Muscle of arm (tissue), 14 donors: ENCODE measurements at places on chromosomes 6 and 20. TPM values are rescaled to one million over a fixed set of nuclear protein-coding genes. Genes with fewer than 3 reads are reported as not detected.

Gene PTCHD4
- polyA plus RNA-seq: not detected

- no peak for DNase-seq
These were observed 215.2 kb downstream of the TMEM242 start for GRCh38 chr6:157107915-157108651.

GRCh38 chr20:8361006-8361652 is 229.1 kb downstream of the PLCB1 start:
- DNase-seq: no peak

Gene RSPO4
- 0.27 TPM for polyA plus RNA-seq

- no peak for DNase-seq
These were observed 666.0 kb downstream of the PHF3 start for GRCh38 chr6:64301307-64302236.

Gene BPHL
- 30.1 TPM for polyA plus RNA-seq

GRCh38 chr6:79895382-79896074 is 51.8 kb downstream of the ELOVL4 start:
- no peak for DNase-seq

Gene ATF6B
- 41.4 TPM for polyA plus RNA-seq

- no peak for DNase-seq
These were observed 28.6 kb downstream of the PMEPA1 start for GRCh38 chr20:57680934-57681914.

GRCh38 chr6:125310994-125311649 is 9.4 kb upstream of the HDDC2 start:
- peak; percentile 63 for DNase-seq

DNA sequence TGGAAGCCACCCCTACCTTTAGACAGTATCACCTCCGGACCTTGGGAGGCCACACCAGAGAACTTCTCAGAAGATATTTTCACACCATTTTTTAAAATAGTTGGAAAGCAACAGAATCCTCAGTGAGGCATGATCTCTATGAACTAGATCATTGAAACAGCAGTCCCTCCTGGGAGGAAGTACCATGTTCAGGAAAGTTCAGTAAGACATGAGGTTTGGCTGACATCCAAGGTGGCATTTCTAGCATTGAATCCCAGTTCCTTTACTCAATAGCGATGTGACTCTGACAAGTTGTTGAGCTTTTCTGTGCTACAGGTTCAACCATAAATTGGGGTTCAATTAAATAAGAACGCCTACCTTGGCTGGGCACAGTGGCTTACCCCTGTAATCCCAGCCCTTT is 169.0 kb downstream of the TBC1D7 start:
- no peak for DNase-seq

DNA sequence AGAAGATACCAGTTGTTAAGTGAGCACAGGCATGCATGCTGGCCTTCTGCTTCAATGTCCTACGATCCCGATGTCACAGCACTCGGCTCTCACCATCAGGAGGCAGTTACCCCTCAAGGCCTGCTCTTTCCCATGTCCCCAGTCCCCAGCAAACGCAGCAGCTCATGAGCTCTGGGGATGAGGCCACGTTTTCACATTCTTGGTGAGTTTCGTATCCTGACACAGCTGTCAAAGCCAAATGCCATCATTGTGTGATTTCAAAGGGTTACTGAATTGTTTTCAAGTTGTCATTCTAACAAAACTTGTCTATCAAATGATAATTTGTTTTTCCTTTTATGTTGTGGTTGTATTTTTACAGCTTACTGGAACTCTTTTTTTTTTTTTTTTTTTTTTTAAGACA is 226.9 kb upstream of the KCNG1 start:
- no peak for DNase-seq

Gene KIF25
- polyA plus RNA-seq: 0.27 TPM

GRCh38 chr6:5667737-5668136 is 339.0 kb downstream of the NRN1 start:
- DNase-seq: no peak

- DNase-seq: no peak
These were observed 89.0 kb upstream of the CEP85L start for GRCh38 chr6:118740372-118740771.

- no peak for DNase-seq
These were observed 43.9 kb downstream of the IL20RA start for GRCh38 chr6:137000825-137001224.

Gene C20orf144
- 0.22 TPM for polyA plus RNA-seq

Gene SEMG2
- not detected for polyA plus RNA-seq

Gene FAM217A
- 1.4 TPM for polyA plus RNA-seq

- no peak for DNase-seq
These were observed 155.1 kb downstream of the CDC5L start for GRCh38 chr6:44542401-44543116.

DNA sequence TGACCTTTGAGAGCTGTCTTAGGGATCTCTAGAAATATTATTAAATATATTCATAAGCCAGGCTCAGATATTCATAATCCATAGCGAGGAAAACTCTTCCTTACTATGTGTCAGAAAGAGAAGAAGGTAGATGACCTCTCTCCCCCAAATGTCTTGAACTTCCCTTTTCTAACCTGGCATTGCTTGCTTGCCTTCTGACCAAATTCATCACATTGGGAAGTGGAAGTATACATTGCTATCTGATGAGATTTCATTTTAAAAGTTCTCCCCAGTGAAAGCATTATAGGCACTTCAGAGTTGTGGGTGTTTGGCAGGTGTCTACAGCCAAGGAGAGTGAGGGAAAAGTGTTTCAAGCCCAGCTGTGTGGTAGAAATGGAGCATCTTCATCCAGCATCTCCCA is 197.3 kb downstream of the ZFAND3 start:
- no peak for DNase-seq

DNA sequence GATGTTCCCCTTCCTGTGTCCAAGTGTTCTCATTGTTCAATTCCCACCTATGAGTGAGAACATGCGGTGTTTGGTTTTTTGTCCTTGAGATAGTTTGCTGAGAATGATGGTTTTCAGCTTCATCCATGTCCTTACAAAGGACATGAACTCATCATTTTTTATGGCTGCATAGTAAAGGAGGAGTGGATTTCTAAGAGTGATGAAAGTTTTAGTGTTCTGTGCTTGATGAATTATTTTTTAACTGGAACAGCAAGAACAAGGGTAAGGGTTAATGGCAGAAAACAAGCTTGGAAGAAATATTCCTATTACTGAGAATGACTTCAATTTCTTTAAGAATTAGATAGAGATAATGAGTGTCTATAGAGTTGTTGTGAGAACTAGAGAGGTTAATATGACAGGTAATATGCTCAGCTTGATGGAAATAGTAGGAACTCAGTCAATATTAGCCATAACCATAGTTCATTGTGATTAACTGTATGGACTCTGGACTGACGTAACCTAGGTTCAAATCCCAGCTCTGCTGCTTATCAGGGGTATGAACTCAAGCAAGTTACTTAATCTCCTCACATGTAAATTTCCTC is 190.0 kb downstream of the RPS12 start:
- no peak for DNase-seq

Gene COL10A1
- 0.36 TPM for polyA plus RNA-seq

Gene HCRTR2
- not detected for polyA plus RNA-seq

Gene AGPAT4
- polyA plus RNA-seq: 9.9 TPM

DNA sequence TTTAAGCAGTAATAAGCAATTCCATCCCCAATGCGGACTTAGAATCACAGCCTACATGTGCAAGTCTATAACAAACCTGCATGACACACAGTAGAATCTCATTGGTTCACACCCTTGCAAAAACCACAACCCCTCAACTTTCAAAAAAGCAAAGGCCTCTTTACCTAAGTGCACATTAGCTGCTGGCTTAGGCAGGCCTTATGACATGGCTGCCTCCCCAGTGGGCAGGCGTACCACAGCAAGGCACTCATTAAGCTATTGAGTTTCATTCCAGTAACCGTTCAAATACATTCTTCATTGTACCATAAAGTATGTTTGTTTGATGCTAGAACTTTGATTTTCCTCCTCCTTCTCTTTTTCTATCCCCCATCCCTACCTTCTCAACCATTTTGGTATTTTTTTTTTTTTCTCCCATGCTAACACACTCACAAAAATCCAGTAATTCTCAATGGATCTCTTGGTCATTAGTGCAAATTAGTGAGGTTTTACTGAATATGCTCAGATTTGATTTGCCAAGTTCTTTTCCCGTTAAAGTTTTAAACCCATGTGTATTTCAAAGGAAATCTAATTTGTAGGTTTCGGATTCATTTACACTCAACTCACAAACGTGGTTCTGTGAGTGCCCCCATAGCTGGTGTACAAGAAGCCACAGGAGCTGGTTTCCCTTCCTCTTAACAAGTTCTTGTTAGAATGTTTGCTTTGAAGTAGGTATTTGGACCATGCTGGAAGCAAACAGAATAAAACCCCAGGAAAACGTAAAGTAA is 460.4 kb upstream of the RUNX2 start:
- no peak for DNase-seq

GRCh38 chr6:151869787-151870186 is 62.3 kb downstream of the ESR1 start:
- DNase-seq: peak; percentile 2

DNA sequence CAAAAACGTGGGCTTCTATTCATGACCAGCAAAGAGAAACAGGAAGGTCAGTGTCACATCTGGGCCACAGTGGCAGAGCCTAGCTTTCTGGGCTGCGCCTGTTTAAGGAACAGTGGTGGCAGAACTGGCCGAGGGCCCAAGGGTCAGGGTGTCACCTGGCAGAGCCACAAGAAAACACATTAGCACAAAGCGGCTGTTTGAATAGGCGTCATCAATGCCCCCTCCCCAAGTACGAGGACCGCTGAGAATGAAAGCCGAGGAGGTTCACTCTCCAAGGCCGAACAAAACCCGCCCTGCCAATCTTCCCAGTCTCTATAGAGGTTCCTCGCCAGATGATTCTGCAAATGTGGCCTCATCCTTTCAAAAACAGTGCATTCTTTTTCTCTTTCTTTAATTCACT is 125.2 kb upstream of the TRAF3IP2 start:
- no peak for DNase-seq

DNA sequence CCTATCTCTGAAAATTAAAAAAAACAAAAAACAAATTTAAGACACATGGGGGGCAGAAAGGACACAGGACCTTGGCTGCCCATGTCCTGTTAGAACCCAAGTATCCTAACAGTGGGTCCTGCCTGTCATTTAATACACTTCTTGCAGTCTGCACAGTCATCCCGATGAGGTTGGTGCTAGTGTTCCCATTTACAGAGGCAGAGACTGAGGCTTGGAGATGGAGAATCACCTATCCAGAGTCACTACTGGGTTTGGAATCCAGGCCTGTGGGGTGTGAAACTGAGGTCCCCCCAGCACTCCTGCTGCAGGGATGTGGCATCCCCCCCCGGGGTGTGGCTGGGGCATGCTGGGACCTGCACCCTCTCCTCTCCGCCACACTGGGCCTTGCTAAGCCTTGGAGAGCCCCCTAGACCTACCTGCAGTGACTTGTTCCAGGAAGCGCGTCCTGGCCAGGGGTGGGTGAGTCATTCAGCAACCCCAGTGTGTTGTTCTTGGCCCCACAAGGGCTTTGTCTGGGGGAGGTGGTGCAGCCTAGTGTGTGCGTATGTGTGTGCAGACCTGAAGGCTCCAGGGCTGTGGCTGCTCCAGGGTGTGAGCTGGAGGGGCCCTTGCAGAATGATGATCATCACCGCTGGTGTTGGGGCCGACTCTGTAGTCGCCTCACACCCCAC is 49.7 kb downstream of the BCAS4 start:
- no peak for DNase-seq

DNA sequence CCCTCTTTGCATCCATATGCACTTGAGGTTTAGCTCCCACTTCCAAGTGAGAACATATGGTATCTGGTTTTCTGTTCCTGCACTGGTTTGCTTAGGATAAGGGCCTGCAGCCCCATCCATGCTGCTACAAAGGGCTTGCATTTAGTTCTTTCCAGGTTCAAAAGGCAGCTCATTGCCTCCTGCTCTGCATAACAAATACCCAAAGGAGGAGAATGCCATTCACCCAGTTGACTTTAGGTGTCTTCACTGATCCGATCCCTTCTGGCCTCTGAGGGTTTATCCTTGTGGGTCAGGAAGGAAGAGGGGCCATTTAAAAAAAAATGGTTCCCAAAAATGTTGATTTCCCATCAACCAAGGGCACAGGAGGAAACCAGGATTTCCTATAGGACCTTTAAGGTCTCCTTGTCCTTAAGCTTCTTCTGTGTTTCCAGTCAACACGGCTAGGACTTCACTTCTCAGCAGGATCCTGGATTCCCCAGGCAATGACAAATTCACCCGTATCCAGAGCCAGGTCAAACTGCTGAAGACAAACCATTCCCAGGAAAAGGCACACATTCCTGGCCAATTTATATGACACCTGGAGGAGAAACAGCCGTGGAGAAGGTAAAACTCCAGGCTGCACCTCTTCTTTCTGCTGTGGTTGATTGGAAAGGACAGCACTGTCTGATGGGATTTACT is 447.7 kb upstream of the CDH4 start:
- no peak for DNase-seq

- no peak for DNase-seq
These were observed 19.6 kb upstream of the CCR6 start for GRCh38 chr6:167103041-167103891.

GRCh38 chr6:80197474-80197873 is 91.0 kb downstream of the BCKDHB start:
- peak; percentile 19 for DNase-seq

GRCh38 chr6:108584323-108584722 is 23.6 kb downstream of the FOXO3 start:
- DNase-seq: no peak

Gene FAM83C
- not detected for polyA plus RNA-seq

Gene RUNX2
- polyA plus RNA-seq: 0.90 TPM

GRCh38 chr6:107716688-107717089 is 107.4 kb downstream of the SCML4 start:
- DNase-seq: no peak

- no peak for DNase-seq
These were observed 217.2 kb downstream of the IBTK start for GRCh38 chr6:82030301-82030700.

DNA sequence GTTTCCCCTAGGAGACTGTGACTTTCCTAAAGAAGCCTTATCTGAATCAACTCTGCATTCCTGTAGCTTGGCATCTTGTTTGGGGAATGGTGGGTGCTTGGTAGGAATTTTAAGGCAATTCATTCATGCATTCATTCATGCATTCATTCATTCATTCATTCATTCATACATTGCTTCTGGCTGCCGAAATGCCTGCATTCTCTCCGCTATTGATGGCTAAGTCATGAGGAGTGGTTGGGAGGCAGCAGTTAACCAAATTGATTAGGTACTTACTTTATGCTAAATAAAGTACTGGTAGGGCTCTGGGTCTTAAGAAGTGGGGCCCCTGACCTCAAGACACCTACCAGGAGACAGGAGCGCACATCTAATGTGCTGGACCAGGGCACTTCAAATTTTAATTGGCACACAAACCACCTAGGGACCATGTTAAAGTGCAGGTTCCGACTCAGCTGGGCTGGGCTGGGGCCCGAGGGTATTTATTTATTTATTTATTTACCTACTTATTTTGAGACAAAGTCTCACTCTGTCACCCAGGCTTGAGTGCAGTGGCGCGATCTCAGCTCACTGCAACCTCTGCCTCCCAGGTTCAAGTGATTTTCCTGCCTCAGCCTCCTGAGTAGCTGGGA is 127.6 kb downstream of the ANKRD60 start:
- no peak for DNase-seq

- no peak for DNase-seq
These were observed 58.7 kb upstream of the RNF24 start for GRCh38 chr20:4073852-4074741.

Gene LY6G6C
- polyA plus RNA-seq: not detected
